ENCODE measurements at places on chromosomes 4 and X.

DNA sequence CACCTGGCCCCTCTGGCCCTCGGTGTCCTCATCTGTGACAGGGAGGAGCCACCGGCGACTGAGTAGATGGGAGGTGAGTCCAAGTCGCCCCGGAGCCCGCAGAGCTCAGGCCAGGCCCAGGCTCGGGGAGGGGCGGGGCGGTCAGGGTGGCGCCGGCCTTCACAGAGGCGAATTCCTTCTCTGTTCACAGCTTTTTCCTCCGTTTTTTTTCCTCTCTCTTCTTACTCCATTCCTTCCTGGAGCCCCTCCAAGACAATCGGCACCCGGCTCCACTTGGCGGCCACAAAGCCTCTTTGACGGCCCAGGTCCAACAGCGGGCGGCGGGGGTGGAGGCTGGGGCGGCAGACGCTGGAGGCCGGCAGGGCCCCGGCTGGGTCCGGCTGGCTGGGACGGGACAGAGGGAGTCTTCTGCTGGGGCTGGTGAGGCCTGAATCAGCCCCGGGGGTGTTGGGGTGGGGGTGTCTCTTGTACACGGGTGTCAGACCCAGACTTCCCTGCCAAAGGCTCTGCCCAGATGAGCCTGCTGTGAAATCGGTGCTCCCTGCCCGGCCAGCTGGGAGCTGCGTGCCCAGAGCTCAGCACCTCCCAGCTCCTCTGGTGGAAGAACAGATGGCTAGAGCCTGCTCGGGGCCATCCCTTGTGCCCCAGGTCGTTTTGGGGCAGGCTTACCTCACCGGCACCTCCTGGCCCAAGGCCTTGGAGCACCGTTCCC is 22.6 kb downstream of the FGFRL1 start:
- no peak for DNase-seq

DNA sequence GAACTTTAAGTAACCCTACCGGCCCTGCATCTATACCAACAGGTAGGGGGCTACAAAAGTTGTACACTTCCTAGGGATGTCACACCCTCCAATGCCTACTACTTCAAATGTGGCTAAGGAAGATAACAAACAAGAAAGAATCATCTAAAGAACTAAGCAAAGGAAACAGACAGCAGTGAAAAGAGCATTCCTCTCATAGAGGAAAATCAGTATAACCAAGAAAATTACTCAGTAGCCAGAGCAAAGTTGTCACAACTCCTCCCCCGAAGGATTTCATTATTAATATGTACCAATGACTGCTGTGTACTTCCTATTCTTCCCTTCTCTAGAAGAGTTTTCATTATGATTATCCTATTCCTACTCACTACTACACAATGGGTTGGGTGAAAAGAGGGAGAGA is 12.6 kb downstream of the ANKRD17 start:
- DNase-seq: no peak

- no peak for DNase-seq
Measured at GRCh38 chrX:27086237-27086636, 376.9 kb downstream of the PPP4R3C start.

GRCh38 chrX:34658326-34658725 is 1.2 kb upstream of the TMEM47 start:
- DNase-seq: no peak

GRCh38 chr4:22238742-22239141 is 277.1 kb downstream of the ADGRA3 start:
- DNase-seq: no peak

DNA sequence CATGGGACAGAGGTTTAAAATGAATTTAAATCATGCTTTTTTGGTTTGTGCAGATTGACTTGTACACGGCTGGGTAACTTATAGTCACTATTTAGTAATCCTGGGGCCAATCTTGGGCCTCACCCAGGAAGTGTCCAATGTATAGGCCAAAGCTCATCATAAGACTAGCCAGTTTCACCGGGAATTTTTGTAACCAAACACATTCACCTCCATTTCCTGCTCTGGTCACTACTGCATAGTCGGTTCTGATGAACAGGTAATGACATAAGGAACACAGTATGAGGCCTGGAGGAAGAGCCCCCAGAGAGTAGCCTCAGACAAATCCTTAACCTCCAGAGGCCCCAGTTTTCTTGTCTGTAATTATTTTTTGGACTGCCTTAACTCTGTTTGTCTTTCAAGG is 81.9 kb downstream of the HPRT1 start:
- DNase-seq: no peak

- DNase-seq: no peak
Measured at GRCh38 chrX:68878977-68879645, 50.3 kb downstream of the EFNB1 start.

DNA sequence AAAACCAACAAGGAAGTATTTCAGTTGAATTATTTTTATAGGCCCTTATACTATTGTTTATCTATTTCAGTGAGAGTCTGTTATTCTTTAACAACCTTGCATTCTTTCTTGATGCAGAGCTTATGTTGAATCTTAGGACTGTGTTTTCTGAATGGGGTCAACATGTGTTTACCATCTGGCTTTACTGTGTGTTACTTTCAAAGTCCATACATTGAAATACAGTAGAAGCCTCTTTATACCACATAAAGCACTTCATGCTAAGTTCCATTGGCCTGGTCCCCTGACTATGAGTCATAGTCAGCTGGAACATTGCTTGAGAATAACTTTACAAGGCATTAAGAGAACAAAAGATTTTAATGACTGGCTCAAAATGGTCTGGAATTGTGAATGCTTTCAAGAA is 152.6 kb downstream of the GASK1B start:
- DNase-seq: peak; percentile 91

DNA sequence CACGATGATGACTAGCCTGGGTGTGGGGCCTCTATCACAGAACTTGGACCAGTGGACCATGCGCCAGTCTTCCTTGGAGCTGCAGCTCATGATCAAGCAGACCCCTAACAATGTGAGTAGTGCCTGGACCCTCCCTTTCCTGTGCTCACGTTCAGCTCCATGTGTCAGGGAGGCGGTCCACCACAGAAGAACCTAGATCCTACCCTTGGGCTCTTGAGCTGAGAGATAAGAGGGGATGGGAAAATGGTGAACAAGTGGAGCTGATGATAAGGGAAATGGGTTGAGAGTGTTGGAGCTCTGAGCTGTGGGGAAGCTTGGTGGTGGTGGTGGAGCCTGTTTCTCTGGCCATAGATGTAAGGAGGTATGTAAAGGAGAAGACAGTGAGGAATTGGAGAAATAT is 13.1 kb downstream of the MED12 start:
- DNase-seq: no peak

- no peak for DNase-seq
Measured at GRCh38 chr4:185839194-185839712, 27.3 kb upstream of the SORBS2 start.

DNA sequence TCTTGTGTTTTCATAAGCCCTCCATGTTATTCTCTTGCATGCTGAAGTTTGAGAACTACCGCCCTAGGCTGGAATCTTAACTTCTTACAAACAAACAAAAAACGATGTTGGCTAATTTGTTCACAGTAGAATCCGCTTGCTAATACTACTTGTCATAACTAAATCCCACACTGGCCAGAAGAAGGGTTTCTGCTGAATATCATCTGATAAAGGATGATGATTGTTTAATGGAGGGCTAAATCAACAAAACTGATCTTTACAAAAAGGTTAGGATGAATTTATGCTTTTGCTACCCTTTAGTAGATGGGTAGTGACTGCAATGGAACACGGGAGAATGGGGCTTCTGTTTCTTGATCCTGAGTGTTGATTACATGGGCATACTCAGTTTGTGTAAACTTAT is 42.3 kb downstream of the SPATA4 start:
- no peak for DNase-seq

DNA sequence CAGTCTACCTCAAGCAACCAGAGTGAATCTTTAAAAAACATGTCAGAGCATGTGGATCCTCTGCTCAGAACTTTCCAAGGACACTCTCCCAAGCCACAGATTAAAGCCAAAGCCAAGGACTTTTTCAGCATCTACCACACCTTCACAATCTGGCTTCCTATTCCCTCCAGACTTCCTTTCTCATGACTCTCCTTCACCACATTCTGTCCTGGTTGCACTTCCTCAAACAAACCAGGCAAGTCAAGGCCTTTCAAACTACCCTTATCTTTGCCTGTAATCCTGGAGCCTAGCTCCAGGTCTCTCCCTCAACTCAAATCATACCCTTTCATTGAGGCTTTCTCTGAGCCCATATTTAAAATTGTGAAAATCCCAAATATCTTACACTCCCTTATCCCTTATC is 191.6 kb upstream of the GALNTL6 start:
- no peak for DNase-seq

DNA sequence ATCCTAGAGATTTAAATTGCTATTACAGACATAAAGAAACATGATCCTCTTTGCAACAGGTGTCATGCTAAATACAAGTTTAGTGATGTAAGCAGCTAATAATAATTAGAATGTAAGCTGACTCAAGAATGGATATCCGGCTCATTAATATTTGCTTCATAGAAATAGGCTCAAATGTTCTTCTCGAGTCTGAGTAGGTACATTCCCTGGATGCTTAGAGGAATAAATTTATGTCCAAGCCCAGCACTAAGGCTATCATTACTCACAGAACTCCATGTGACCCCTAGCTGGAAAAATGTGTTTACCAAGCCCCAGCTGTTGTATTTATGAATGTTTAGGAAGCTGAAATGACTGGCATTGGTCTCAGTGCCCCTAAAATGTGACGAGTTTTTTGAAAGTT is 87.6 kb upstream of the TSPAN7 start:
- DNase-seq: no peak

DNA sequence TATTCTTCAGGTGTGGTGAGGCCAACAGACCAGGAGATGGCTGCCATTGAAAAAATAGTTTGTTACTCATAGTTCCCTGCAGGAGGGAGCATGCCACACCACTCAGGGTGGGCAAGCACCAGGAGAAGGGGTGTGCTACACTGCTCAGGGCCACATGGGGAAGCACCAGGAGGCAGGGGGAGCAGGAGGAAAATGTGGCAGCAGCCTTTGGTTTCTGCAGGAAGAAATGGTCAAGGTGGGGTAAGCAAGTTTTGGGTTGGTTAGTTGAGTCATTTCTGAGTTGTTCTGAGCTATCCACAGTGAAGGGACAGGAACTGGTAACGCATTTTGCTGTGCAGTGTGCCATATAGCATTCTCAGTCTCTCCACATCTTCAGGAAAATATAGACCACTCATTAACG is 23.8 kb downstream of the FGFBP1 start:
- DNase-seq: no peak

DNA sequence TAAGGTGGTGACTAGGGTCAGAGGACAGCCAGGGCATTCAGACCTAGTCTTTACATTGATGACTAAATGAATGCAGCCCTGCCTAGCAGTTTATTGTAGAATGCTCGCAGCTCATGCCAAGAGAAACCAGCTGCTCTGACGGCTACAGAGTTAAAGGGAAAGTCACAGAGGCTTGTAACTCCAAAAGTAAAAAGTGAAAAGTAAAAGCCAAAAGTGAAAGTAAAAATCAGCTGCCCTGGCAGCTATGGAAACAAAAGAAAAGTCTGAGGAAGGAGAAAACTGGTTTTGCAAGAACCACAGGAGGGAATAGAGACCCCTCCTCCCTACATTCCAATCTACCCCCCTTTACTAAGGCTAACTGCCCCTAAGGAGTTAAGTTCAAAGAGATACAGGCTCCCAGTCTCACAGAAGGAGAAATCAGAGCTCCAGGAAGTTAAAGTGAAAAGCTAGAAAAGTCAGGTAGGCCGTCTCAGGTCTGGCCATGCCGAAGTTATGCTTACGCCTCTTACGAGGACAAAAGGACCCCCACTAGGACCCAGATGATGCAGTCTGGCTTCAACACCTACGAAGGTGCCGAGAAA is 6.0 kb downstream of the GAGE10 start:
- no peak for DNase-seq

DNA sequence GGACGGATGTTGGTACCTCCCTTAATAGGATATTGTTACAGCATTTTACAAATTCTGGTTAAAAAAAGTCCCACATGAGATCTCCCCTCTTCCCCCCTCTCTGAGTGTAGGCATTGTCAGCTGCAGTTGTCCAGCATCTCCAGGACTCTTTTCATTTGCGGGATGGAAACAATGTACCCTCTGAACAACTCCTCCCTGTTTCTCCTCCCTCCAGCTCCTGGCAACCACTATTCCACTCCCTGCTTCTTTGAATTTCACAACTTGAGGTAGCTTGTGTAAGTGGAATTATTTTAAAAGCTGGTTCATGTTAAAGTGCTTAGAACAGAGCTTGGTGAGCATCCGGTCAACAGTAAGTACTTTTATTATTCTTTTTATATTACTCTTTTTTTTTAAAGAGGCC is 69.8 kb downstream of the TBL1X start:
- no peak for DNase-seq

DNA sequence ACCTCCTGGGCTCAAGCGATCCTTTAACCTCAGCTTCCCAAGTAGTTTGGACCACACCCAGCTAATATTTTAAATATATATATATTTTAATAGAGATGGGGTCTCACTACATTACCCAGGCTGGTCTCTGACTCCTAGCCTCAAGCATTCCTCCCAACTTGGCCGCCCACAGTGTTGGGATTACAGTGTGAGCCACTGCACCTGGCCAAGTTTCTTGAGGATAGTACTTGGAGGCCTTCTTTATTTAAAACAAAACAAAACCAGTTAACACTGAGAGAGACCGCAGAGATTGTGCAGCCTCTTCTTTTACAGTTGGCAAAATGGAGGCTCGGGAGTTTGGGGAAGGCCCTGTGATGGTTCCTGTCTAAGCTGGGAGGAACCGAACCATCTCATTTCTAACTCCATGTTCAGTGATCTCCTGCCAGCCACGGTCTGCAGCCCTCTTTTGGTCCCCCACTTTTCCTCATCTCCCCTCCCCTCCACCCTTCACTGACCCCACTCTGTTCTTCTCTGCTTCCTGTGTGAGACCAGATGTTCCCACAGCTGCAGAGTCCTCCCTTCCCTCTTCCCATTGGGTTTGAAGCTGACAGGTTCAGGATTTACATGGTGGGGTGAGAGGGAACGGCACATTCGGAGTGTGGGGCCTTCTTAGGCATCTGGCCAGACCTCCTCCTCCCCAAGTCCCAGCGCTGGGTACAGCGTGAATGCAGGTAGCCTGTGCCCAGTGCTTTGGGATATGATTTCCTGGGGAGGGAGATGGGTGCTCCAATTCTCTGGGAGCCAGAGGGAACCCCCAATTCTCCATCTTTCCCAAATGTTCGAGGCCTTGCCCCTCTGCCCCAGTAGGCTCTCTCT is 1.4 kb upstream of the SORCS2 start:
- no peak for DNase-seq

DNA sequence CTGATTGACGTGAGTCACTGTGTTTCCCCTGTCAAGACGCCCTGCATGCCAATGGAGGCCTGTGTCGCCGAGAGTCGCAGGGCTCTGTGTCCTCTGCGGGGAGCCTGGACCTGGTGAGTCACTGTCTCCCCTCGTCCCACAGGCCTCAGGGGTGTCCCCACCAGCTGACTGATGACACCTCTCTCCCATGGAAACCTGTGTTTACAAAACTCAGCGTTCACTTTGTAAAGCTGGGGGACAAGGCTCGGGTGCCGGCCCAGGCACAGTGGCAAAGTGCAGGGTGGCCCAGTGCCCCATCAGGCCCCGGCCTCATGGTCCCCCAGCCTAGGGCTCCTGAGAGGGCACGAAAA is 21.2 kb upstream of the HGFAC start:
- DNase-seq: no peak

DNA sequence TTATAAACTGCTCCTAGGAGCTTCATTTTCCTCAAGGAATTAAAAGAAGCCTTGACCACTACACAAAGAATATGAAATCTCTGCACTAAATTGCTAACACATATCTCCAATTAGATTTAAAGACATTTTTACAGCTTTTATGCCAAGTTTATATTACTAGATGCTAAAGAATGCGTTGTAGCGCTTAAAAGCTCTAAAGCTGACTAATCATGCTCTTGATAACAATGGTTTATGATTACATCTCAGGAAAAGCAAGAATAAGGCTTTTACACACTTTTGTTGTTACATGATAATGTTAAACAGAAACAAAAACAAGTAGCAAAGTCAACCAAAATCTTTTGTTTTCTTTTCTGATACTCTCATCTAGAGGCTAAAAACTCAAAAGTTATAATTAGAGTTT is 44.7 kb downstream of the SLC10A7 start:
- DNase-seq: no peak

Data from suppressor macrophage (primary cell).